Stimulated activated CD4-positive, alpha-beta T cell treated with anti-CD3 and anti-CD28 coated beads, Interleukin-2, amount 100 ng/mL, for 24 hours (primary cell): ENCODE measurements at places on chromosomes 12 and 14.

GRCh38 chr14:81324011-81324410 is 76.1 kb downstream of the STON2 start:
- DNase-seq: no peak

- no peak for DNase-seq
Observed at GRCh38 chr12:88062474-88062873, 33.3 kb upstream of the C12orf50 start.

- no peak for DNase-seq
Observed at GRCh38 chr12:6526766-6527525, 7.4 kb upstream of the GAPDH start.

DNA sequence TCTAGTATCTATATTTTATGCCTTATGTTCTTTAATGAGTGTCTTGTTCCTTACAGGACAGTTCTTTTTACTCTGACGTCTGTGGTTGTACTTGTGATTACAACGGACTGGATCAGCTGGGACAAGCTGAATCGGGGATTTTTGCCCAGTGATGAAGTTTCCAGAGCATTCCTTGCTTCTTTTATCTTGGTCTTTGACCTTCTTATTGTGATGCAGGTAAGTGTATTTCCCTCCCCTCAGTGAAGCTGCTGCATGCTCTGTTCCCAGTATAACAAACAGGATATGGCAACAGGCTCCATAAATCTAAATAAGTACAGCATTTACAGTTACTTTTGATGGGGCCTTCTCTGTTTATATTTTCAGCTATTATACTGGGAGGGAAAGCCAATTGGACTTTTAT is 463.6 kb downstream of the TMEM117 start:
- no peak for DNase-seq

DNA sequence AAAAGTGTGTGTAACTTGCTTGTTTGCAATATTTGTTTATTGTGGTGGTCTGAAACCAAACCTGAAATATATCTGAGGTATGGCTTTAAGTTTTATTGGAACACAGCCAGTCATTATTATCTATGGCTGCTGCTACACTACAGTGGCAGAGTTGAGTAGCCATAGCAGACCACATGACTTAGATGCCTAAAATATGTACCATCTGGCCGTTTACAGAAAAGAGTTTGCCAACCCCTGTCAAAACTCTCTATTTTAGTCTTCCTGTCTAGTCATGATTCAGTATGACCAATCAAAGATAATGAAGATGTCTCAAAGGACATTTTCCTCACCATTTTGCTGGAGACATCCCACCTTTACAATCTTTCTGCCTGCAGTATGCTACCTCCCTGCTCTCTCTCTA is 242.3 kb downstream of the ANO6 start:
- DNase-seq: no peak

DNA sequence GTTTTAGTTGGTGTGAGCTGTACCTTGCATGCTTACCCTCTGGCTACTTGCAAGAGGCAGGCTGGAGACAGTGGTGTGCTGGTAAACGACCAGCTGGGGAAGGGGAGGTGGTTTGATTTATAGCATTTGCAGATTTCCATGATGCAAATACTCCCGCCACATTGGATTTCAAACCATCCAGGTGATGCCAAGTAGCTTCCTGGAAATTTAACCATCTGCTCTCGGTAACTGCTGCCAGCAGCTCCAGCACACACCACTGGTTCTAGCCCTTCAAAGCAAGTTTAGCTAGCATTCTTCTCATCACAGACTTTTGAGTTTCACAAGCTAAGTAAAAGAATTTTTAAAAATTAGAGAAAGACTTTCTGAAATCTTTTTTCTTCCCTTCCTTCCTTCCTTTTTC is 104.5 kb upstream of the AMIGO2 start:
- no peak for DNase-seq

GRCh38 chr12:64387197-64387816 is 3.3 kb downstream of the C12orf56 start:
- no peak for DNase-seq

DNA sequence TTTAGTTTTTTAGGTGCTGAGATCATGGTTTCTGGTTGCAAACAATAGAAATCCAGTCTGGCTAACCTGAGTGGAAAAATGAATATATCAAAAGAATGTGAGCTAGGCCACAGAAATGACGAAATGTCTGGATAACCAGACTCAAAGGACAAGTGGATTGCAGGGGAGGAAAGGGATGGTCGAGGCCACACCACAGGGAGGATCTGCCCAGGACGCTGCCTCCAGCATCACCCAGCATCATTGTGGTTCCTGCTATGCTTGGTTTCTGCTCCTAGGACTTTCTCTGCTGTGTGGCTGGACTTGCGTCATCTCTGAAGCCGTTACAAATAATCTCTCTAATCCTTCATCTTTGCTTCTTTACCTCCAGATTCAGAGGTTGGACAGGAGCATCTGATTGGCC is 80.4 kb downstream of the TTC8 start:
- DNase-seq: no peak

GRCh38 chr12:109169686-109170085 is 53.3 kb downstream of the ACACB start:
- DNase-seq: no peak

DNA sequence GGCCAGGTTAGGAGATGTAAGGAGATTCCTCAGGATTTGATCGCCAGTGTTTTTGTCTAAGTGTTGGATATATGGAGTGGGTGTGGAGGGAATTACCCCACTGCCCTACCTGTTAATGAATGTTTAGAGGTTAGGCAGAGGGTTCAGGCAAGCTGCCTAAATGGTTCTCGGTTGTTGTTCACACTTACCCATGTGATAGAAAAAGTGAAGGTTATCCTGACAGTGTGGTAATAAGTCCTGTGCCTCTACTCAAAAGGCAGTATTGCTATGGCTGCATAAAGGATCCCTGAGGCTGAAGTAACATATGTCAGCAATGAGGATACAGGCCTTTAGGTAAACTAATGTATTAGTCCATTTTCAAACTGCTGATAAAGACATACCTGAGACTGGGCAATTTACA is 112.0 kb downstream of the GPHN start:
- DNase-seq: no peak
